Cortex of kidney (tissue), 1 donor: ENCODE measurements at places on chromosomes 11 and 22.

GRCh38 chr11:95542868-95543551 lies 246.6 kb downstream of the FAM76B start:
- no peak for DNase-seq

DNA sequence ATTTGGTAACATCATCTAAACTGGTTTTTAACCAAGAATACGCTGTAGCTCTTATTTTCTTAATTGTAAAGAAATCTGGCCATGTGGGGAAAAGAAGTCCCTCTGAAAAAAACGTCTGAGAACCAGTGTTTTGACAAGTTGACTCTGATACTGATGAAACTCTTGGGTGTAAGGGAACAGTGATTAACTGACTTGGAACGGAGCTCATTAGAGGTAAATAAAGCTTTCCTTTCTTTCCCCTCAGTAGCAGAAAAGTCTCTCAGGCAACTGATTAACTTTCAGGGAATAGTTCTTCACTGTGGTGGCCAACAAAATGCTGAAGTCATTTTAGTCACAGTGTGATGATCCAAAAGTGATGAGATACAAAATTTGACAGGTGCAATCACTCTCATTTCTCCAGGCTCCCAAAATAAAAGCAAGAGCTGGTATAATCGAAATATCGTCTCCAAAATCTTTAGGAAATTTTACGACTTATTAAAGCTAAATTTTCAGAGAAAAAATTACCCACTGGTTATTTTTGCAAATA lies 52.3 kb downstream of the SLC36A4 start:
- DNase-seq: no peak

DNA sequence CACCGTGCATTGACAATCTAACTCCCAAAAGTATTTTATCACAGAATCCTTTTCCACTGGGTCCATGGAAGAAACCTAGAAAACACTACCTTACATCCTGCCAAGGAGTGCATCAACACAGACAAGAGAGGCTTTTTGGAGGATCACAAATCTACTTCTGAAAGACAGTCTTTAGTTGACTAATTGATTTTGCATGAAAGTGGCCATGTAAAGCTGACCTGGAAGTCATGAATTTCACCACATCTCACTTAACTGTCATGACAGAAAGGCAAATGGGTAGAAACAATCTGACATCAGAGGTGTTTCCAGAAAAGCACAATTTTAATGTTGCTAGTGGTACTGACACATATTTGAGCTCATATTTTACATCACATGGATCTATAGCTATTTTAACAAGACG lies 101.6 kb downstream of the FAM76B start:
- no peak for DNase-seq

DNA sequence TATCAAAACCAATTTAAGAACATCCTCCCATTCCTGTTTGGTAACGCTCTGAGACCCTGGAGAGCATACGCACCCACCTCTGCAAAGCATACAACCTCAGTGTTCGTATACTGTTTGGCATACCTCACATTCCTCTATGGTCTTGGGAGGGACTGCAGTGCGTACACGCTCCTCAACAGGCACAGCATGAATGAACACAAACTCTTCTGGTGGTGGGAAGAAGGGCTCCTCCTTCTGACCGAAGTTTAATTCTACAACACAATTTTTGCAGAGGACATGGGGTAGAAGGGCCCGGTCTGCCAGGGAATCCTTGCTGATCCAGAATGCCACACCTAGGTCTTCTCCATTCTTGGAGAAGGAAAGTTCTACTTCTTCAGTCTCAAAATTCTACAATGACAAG lies 5.3 kb downstream of the HNRNPUL2 start:
- DNase-seq: no peak

- DNase-seq: no peak
Observed at GRCh38 chr11:19734171-19734570, 21.5 kb downstream of the NAV2 start.

- DNase-seq: no peak
Observed at GRCh38 chr22:31719850-31720471, 30.0 kb downstream of the PRR14L start.

DNA sequence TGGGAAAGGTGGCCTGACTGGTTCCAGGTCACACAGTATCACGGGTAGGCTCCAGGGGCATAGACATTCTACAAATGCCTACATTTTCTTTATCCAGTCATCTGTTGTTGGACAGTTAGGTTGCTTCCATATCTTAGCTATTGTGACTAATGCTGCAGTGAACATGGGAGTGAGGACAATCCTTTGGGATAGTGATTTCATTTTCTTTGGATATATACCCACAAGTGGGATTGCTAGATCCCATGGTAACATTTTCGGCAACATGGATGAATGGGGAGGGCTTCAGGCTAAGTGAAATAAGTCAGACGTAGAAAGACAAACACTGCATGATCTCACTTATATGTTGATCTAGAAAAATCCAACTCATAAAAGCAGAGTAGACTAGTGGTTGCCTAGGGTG lies 744.3 kb downstream of the NTM start:
- DNase-seq: no peak

DNA sequence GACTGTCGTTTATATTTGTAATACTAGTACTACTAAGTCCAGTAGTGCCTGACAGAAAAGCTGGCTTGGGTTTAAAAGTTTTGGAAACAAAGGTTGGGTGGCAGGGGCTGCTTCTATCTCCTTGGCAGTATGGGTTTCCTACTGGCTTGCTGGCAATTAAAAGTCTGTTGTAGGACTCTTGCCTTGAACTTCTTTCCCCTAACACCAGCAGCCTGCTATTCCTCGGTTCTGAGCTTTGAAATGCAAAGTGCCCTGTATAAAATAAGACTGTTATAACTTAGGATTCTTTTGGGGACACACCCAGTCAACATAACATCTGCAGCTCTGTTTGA lies 1.3 kb downstream of the RNF169 start:
- DNase-seq: no peak

- DNase-seq: no peak
Observed at GRCh38 chr11:125376117-125376516, 119.9 kb downstream of the FEZ1 start.

- no peak for DNase-seq
Observed at GRCh38 chr22:39719559-39720450, 149.3 kb downstream of the CACNA1I start.

- DNase-seq: no peak
Observed at GRCh38 chr11:78783846-78784245, 209.2 kb upstream of the NARS2 start.

DNA sequence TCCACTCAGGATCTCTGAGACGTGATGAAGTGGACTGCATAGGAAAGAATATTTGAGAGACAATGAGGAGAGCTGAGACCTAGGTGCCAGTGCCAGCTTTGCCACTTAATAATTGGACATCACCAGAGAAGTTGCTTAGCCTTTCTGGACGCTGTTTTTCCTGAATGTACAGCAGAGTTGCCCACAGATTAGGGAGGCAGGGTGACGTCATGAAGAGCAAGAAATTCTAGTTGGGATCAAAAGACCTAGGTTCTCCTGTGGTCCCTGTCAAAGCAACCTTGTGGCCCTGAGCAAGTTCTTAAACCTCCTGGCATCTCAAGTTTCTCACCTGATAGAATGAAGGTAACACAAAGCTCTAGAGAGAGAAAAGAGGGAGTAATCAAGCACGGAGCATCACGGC lies 174.6 kb upstream of the TENM4 start:
- no peak for DNase-seq

DNA sequence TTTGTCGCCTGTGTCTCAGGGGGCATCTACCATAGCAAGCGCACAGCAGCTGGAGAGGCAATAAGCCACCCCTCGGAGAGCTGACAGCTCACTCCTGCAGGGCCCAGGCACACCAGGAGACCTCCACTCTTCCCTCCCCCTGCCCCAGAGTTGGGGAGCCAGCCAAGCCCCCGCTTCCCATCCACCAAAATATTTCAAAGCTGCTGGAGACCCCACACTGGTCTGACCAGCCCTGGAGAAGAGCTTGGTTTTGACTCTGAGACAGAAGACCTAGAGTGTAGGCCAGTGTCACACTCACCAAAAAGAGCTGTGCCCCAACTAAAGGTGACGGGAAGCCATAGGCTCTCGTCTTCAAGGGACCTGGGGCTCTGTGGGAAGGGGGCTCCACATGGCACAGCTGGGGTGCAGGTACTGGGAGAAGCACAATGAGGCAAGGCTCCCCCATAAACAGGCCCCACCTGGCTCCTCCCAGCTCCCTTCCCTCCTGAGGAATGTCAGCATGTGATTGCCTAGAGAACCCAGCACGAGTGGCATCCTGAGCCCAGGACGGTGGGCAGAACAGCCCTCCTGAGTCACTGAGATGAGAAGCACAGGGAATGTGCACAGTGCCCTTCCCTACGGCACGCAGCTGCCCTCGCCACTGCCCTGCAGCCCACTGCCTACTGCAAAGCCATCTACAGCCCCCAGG lies 5.8 kb upstream of the GNAZ start:
- DNase-seq: no peak
